ENCODE measurements at places on chromosomes 4 and X.

GRCh38 chrX:46712764-46713163 is 46.2 kb downstream of the SLC9A7 start:
- peaks cover 31% of the 10 kb centered on the region for H3K27me3 ChIP-seq
- no peak overlapping the region for H3K4me3 ChIP-seq
- no peaks in the 10 kb centered on the region for H3K4me1 ChIP-seq
- no peak overlapping the region for H3K27ac ChIP-seq
- no peaks in the 10 kb centered on the region for H3K36me3 ChIP-seq

DNA sequence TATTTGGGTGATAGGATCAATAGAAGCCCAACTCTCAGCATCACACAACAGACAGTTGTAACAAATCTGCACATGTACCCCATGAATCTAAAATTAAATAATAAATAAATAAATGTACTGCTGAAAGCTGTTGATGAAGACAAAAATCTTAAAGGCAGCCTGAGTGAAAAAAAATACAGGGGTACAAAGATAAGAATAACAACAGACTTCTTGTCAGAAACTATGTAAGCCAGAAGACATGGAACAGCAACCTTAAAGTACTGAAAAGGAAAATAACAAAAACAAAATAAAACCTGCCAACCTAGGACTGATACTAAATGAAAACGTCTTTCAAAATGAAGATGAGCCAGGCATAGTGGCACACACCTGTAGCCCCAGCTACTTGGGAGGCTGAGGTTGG is 25.0 kb upstream of the PDLIM5 start:
- no peaks in the 10 kb centered on the region for H3K36me3 ChIP-seq
- no peak for DNase-seq
- no peaks in the 10 kb centered on the region for H3K4me1 ChIP-seq
- H3K4me3 ChIP-seq = no peak overlapping the region

DNA sequence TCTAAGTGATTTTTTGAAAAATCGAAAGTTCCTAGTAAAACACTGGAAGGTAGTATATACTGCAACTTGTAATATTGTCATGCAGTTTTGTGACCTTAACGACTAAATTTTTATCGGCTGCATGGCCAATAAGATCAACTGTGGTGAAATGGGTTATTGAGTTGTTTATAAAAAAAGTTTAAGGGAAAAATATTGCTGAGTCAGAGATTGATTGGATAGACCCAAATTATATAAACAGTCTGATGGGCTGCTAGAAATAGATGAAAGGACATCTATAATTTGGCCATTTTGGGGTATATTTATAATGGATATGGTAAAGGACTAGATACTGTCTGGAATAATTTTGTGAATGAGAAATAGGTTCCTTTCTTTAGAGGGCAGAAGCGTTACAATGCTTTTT is 56.2 kb downstream of the MGST2 start:
- H3K27ac ChIP-seq = no peak overlapping the region
- H3K27me3 ChIP-seq = no peaks in the 10 kb centered on the region
- no peaks in the 10 kb centered on the region for H3K4me1 ChIP-seq
- no peak overlapping the region for H3K4me3 ChIP-seq

GRCh38 chrX:13506574-13506973 is 62.8 kb upstream of the EGFL6 start:
- H3K27me3 ChIP-seq = peaks cover 24% of the 10 kb centered on the region
- H3K27ac ChIP-seq = no peak overlapping the region
- no peak overlapping the region for H3K4me3 ChIP-seq
- no peak for DNase-seq
- no peaks in the 10 kb centered on the region for H3K4me1 ChIP-seq
- H3K36me3 ChIP-seq = no peaks in the 10 kb centered on the region

- H3K4me1 ChIP-seq = no peaks in the 10 kb centered on the region
- H3K36me3 ChIP-seq = no peaks in the 10 kb centered on the region
- no peak overlapping the region for H3K27ac ChIP-seq
Measured at GRCh38 chrX:57929373-57929772, 19.1 kb upstream of the ZXDA start.

DNA sequence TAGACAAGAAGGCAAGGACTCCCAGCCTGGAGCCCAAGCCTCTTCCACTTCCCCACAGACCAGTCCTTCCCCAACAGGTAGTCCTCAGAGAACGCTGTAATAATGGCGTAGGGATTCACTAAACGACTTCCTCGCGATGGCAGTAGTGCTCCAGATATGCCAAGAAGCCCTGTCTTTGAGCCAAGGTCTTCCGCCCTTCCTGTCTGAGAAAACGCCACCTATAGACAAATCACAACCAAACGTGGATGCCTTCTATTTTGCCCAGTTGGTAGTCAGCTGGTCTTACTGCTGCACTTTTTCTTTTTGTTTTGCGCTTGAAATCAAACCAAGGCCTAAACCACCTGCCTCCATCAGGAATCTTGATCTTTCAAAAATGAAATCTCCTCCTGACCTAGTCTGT is 203.3 kb downstream of the OR13H1 start:
- H3K36me3 ChIP-seq = no peaks in the 10 kb centered on the region
- H3K27ac ChIP-seq = peak overlapping the region; percentile 88
- no peak for DNase-seq
- H3K4me3 ChIP-seq = no peak overlapping the region

- H3K27me3 ChIP-seq = no peaks in the 10 kb centered on the region
- H3K27ac ChIP-seq = no peak overlapping the region
- no peaks in the 10 kb centered on the region for H3K36me3 ChIP-seq
- H3K4me3 ChIP-seq = no peak overlapping the region
Measured at GRCh38 chr4:176134670-176135069, 60.7 kb downstream of the SPATA4 start.

DNA sequence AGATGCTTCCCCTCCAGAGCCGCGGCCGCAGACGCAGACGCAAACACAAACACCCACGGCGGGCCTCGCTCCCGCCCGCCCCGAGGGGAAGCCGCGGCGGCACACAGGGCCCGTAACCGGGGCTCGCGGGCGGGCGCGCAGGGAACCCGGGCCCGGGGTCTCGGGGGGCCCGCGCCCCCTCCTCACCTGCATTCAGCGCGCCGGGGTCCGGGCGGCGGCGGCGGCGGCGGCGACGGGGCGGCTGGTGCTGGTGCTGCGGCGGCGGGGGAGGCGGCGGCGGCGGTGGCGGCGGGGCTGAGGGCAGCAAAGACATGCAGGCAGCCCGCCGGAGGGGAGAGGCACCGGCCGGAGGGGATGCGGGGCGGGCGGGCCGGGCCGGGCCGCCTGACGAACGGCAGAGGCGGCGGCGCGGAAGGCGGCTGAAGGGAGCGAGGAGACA is 255 bp upstream of the CNOT6L start:
- H3K4me3 ChIP-seq = peak overlapping the region; percentile 99
- no peak for DNase-seq
- peak overlapping the region; percentile 99 for H3K27ac ChIP-seq
- H3K36me3 ChIP-seq = no peaks in the 10 kb centered on the region
- H3K4me1 ChIP-seq = peaks cover 17% of the 10 kb centered on the region
- no peaks in the 10 kb centered on the region for H3K27me3 ChIP-seq

DNA sequence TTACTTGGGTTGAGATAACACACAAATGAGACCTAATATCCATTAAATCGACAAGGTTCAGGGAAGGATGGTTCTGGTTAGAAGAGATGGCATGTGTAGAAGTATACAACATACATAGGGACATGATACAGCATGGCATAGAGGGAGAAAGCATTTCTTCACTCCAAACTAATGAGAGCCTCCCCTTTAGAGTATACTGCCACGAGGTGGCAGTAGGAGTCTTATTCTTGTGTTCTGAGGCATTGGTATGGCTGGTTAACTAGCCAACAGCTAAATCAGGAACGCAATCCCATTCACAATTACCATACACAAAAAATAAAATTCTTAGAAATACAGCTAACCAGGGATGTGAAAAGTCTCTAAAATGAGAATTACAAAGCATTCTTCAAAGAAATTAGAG is 29.1 kb upstream of the TRO start:
- H3K36me3 ChIP-seq = no peaks in the 10 kb centered on the region
- H3K27me3 ChIP-seq = peaks cover 12% of the 10 kb centered on the region
- no peak overlapping the region for H3K27ac ChIP-seq
- no peak overlapping the region for H3K4me3 ChIP-seq

- peak overlapping the region; percentile 89 for H3K27ac ChIP-seq
- H3K27me3 ChIP-seq = no peaks in the 10 kb centered on the region
- H3K36me3 ChIP-seq = no peaks in the 10 kb centered on the region
- H3K4me3 ChIP-seq = peak overlapping the region; percentile 57
Measured at GRCh38 chr4:76250962-76251361, 559 bp upstream of the FAM47E start.

GRCh38 chr4:26074712-26075430 is 160.9 kb downstream of the SMIM20 start:
- no peak for DNase-seq
- peak overlapping the region; percentile 13 for H3K27ac ChIP-seq
- H3K4me3 ChIP-seq = no peak overlapping the region
- H3K36me3 ChIP-seq = no peaks in the 10 kb centered on the region

Data from breast epithelium (tissue), 4 donors.